Activated T-cell treated with anti-CD3 and anti-CD28 coated beads, Interleukin-2, amount 50 U/mL, for 72 hours (primary cell): ENCODE measurements at places on chromosomes 12 and 14.

- H3K27me3 ChIP-seq: no peaks in the 10 kb centered on the region
- DNase-seq: no peak
- H3K27ac ChIP-seq: no peak overlapping the region
- H3K4me3 ChIP-seq: no peak overlapping the region
- no peaks in the 10 kb centered on the region for H3K4me1 ChIP-seq
- H3K36me3 ChIP-seq: no peaks in the 10 kb centered on the region
Observed at GRCh38 chr12:68785823-68786222, 22.2 kb upstream of the MDM2 start.

DNA sequence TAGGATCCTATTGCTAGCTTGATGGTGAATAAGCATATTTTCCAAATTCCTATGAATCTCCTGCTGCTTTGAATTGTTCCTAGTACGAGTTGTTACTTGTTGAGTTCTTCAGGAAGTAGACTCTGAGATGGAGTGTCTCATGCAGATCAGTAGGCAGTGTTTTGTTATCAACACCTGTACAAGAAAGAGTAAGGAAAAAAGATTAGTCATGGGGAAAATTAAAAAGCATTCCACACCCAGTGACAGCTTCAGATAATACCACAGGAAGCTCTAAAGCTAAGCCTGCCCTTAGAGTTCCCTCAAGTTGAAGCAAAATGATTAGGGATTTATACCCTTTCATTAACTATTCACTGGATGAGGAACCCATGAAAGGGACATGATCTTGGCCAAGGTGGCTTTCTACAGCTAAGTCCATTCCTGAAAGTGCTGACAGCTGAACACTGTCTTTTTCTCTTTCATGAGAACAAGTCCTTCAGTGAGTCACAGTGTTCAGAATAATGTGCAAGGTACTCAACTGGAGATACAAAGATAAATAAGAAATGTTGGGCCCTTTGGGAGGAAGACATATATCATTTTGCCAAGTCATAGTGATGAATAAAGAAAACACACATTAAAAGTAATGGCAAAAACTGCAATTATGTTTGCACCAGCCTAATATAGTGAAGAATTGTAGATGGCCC is 49.1 kb downstream of the CCER1 start:
- H3K4me1 ChIP-seq: no peaks in the 10 kb centered on the region
- H3K27ac ChIP-seq: no peak overlapping the region
- no peak for DNase-seq
- no peaks in the 10 kb centered on the region for H3K36me3 ChIP-seq
- H3K27me3 ChIP-seq: peaks cover 7% of the 10 kb centered on the region
- H3K4me3 ChIP-seq: no peak overlapping the region

DNA sequence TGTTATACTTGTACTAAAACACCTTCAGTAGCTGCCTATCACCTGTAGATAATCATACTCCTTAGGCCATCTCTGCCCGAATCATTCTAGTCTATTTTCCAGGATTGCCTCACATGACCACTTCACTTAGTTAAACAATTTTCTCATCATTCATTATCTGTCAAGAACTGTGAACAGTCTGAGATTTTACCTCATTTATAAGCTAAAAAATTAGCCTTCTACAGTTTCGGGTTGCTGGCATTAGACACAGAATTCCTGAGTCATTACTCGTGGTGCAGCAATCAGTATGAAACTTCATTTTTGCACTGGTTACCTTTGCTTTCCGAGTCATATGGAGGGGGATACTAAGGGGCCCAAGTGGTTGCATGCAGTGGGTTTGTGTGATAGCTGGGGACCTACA is 57.6 kb upstream of the OTOGL start:
- DNase-seq: no peak
- H3K4me3 ChIP-seq: no peak overlapping the region
- H3K36me3 ChIP-seq: no peaks in the 10 kb centered on the region
- peaks cover 4% of the 10 kb centered on the region for H3K4me1 ChIP-seq

- H3K27ac ChIP-seq: no peak overlapping the region
- no peaks in the 10 kb centered on the region for H3K36me3 ChIP-seq
- H3K27me3 ChIP-seq: no peaks in the 10 kb centered on the region
- H3K4me3 ChIP-seq: no peak overlapping the region
- DNase-seq: no peak
Observed at GRCh38 chr14:74472601-74473000, 20.5 kb downstream of the NPC2 start.

DNA sequence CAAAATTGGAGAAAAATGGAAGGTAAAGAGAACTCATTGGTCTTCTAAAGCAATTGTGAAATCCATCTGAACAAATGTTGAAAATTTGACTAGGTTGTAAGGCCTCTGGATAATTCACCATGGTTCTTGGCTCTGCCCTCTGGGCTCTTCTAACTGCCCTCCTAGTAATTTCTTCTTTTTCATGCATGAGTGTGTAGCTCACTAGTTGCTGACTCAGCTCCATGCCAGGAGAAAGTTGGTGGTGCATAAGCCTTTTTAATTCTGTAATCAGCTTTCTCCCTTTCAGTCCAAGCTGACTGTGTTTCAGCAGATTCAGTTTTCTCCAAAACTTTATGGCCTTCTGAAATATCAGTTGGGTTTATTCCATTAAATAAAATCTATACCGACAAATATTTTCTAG is 877.8 kb upstream of the ATXN7L3B start:
- no peak overlapping the region for H3K4me3 ChIP-seq
- no peaks in the 10 kb centered on the region for H3K36me3 ChIP-seq
- no peaks in the 10 kb centered on the region for H3K4me1 ChIP-seq
- no peaks in the 10 kb centered on the region for H3K27me3 ChIP-seq

GRCh38 chr12:69437073-69437472 is 33.1 kb upstream of the FRS2 start:
- DNase-seq: no peak
- no peaks in the 10 kb centered on the region for H3K36me3 ChIP-seq
- H3K27ac ChIP-seq: no peak overlapping the region
- H3K27me3 ChIP-seq: no peaks in the 10 kb centered on the region
- H3K4me1 ChIP-seq: no peaks in the 10 kb centered on the region
- no peak overlapping the region for H3K4me3 ChIP-seq

GRCh38 chr14:63499701-63500250 is 43.4 kb downstream of the PPP2R5E start:
- no peak overlapping the region for H3K4me3 ChIP-seq
- H3K27me3 ChIP-seq: no peaks in the 10 kb centered on the region
- H3K27ac ChIP-seq: no peak overlapping the region
- H3K4me1 ChIP-seq: peaks cover 12% of the 10 kb centered on the region
- H3K36me3 ChIP-seq: peaks cover 2% of the 10 kb centered on the region

GRCh38 chr14:64782196-64782595 is 78.0 kb downstream of the PLEKHG3 start:
- DNase-seq: no peak
- H3K4me3 ChIP-seq: no peak overlapping the region
- H3K4me1 ChIP-seq: no peaks in the 10 kb centered on the region
- no peak overlapping the region for H3K27ac ChIP-seq
- H3K27me3 ChIP-seq: no peaks in the 10 kb centered on the region

- H3K4me3 ChIP-seq: no peak overlapping the region
- peaks cover 5% of the 10 kb centered on the region for H3K36me3 ChIP-seq
- peaks cover 19% of the 10 kb centered on the region for H3K4me1 ChIP-seq
- DNase-seq: peak; percentile 70
- H3K27ac ChIP-seq: no peak overlapping the region
- H3K27me3 ChIP-seq: peaks cover 15% of the 10 kb centered on the region
Observed at GRCh38 chr12:106223485-106224354, 24.1 kb downstream of the CKAP4 start.

GRCh38 chr14:75280831-75281653 is 2.4 kb downstream of the FOS start:
- peaks cover 42% of the 10 kb centered on the region for H3K4me1 ChIP-seq
- peak overlapping the region; percentile 75 for H3K27ac ChIP-seq
- peak overlapping the region; percentile 93 for H3K4me3 ChIP-seq
- peaks cover 13% of the 10 kb centered on the region for H3K36me3 ChIP-seq
- peaks cover 34% of the 10 kb centered on the region for H3K27me3 ChIP-seq

GRCh38 chr14:92675976-92676375 is 72.5 kb downstream of the LGMN start:
- H3K36me3 ChIP-seq: peaks cover 37% of the 10 kb centered on the region
- H3K27me3 ChIP-seq: no peaks in the 10 kb centered on the region
- DNase-seq: no peak
- peak overlapping the region; percentile 54 for H3K4me3 ChIP-seq
- peaks cover 74% of the 10 kb centered on the region for H3K4me1 ChIP-seq

DNA sequence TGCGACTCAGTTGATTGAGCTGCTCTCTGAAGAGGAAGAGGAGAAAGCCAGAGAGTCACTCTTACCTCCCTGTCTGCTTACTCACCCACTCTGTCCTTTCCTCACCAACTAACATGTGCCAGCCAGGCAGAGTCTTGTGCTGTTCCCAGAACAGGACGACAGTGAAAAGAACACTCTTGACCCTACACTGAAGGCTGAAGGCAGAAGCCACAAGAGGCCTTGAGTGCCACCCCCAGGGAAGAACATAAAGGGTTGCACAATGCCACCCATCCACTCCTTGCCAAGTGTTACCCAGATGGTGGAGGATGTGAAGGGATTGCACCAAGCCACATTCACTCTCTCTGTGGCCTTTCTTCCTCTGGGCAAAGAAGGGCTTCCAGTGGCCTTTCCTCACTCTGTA is 12.8 kb downstream of the ABHD4 start:
- no peak overlapping the region for H3K27ac ChIP-seq
- DNase-seq: no peak

- H3K27me3 ChIP-seq: no peaks in the 10 kb centered on the region
- no peaks in the 10 kb centered on the region for H3K36me3 ChIP-seq
- DNase-seq: no peak
- no peak overlapping the region for H3K27ac ChIP-seq
- H3K4me1 ChIP-seq: peaks cover 6% of the 10 kb centered on the region
- H3K4me3 ChIP-seq: no peak overlapping the region
Observed at GRCh38 chr14:20035449-20035848, 389 bp downstream of the OR4K13 start.

DNA sequence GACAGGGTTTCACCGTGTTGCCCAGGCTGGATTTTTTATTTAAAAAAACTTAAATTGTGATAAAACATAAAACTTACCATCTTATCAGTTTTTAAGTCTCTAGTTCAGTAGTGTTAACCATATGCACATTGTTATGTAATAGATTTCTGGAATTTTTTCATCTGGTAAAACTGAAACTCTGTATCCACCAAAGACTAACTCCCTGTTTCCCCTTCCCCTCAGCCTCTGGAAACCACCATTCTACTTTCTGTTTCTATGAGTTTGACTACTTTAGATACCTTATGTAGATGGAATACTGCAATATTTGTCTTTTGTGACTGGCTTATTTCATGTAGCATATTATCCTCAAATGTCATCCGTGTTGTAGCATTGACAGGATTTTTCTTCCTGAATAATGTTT is 12.8 kb upstream of the PLEKHG3 start:
- no peaks in the 10 kb centered on the region for H3K36me3 ChIP-seq
- no peaks in the 10 kb centered on the region for H3K27me3 ChIP-seq
- no peak for DNase-seq

DNA sequence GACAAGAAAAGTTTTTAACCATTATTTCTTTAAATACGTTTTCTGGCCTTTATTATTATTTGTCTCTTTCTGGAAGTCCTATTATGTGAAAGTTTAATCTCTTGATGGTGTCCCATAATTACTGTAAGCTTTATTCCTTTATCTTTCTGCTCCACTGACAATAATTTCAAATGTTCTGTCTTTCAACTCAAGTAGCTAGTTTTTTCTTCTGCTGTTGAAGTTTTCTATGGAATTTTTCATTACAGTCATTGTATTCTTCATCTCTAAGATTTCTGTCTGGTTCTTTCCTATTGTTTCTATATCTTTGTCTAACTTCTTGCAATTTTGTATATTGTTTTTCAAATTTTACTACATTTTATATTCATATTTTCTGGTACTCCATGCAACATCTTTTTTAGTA is 173.6 kb upstream of the MGAT4C start:
- no peak overlapping the region for H3K4me3 ChIP-seq
- no peaks in the 10 kb centered on the region for H3K27me3 ChIP-seq
- H3K4me1 ChIP-seq: no peaks in the 10 kb centered on the region

- H3K27ac ChIP-seq: peak overlapping the region; percentile 95
- peak overlapping the region; percentile 6 for H3K4me3 ChIP-seq
- peaks cover 16% of the 10 kb centered on the region for H3K36me3 ChIP-seq
- H3K27me3 ChIP-seq: peaks cover 1% of the 10 kb centered on the region
- peaks cover 47% of the 10 kb centered on the region for H3K4me1 ChIP-seq
Observed at GRCh38 chr12:108853981-108854446, 3.4 kb downstream of the SSH1 start.

DNA sequence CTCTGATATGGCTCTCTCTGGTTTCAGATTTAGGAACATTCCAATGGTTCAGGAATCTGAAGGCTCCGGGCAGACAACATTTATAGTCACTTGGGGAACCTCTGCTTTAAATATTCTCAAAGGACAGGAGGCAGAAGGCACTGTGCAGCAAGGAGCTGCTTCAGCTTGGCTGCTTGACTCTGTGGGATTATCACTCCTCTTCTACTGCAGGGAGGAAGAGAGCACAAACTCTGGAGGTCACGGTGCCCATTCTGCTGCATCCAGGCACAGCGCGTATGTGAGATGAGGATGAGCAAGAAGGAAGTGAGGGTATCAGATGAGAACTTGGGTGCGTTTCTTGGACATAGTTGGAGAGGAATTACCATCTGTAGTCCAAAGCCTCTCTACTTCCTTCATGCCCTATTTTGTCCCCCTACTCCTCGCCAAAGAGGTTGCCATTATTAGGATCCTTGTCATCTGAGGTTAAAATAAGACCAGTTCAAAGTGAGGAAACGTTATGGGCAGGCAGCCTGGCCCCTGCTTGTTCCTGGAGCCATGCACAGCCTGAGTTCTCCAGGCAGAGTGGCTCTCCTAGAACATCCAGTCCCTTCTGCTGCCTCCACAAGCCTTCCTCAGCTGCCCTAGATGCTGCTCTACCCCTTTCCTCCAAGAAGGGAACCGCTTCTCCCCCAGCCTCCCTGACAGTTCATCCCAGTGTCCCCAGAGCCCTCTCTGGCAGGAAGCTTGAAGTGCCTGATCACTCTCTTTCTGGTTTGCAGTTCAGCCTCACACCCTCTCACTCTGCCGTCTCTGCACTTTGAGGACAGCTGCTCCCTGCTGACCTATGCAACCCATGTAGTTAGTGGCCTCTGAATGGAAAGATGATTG is 12.5 kb downstream of the FGF6 start:
- no peaks in the 10 kb centered on the region for H3K36me3 ChIP-seq
- H3K4me1 ChIP-seq: no peaks in the 10 kb centered on the region
- H3K27ac ChIP-seq: no peak overlapping the region
- no peak for DNase-seq
- H3K4me3 ChIP-seq: no peak overlapping the region

GRCh38 chr14:72894623-72895378 is 900 bp upstream of the DPF3 start:
- H3K27me3 ChIP-seq: peaks cover 64% of the 10 kb centered on the region
- peaks cover 25% of the 10 kb centered on the region for H3K4me1 ChIP-seq
- no peak overlapping the region for H3K27ac ChIP-seq
- no peak for DNase-seq
- H3K4me3 ChIP-seq: peak overlapping the region; percentile 93
- no peaks in the 10 kb centered on the region for H3K36me3 ChIP-seq

DNA sequence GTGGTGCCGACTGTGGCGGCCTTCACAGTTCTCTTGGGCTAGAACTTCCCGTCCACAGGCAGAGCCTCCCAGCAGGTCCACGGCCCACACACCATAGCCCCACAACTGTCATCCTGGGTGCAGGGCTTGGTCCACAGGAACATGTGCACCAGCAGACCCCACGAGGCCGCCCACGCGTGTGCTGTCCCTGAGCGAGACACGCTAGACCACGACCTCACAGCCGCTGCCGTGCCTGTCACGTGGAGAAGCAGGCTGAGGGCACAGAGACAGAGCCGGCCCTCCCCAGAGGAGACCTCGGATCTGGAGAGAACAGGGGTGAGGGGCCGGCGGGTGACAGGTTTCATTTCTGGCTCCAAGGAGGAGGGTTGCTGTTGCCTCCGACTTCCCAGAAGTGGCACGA is 8.9 kb upstream of the GALNT9 start:
- peaks cover 7% of the 10 kb centered on the region for H3K4me1 ChIP-seq
- H3K27ac ChIP-seq: no peak overlapping the region
- no peak overlapping the region for H3K4me3 ChIP-seq
- DNase-seq: no peak
